Umbilical cord (tissue), 2 donors: ENCODE measurements at places on chromosomes 11 and 22.

GRCh38 chr11:76699451-76700091 is 29.0 kb upstream of the LRRC32 start:
- DNase-seq: peak; percentile 57

GRCh38 chr11:96227244-96227643 is 115.8 kb downstream of the MAML2 start:
- DNase-seq: no peak

DNA sequence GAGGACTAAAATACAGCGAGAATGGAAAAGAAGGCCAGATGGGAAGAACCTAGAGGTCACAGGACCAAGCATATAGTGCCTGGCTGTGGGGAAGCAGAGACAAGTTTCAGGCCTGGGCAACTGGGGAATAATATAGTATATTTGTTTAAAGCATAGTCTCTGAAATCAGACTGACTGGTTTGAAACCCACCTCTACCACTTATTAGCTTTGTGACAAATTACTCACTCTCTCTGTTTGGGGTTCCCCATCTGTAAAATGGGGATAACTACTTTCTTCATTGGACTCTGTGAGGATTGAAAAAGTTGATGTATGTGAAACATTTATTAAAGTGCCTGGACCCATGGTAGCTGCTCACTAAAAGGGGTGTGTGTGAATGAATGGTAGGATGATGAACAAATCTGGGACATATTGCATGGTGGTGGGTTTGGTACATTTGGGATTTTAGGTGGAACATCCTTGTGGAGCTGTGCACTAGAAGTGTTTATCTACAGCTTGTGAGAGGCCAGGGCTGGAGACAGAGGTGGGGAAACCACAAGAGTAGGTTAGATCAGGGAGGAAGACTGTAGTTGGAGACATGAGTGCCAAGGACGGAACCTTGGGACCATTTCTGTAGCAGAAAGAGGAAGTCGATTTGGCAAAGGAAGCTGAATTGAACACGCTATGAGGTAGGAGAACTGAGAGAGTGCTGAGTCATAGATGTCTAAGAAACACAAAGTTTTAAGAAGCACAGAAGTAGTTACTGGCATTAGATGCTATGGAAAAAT is 52.6 kb downstream of the SWAP70 start:
- DNase-seq: peak; percentile 57

DNA sequence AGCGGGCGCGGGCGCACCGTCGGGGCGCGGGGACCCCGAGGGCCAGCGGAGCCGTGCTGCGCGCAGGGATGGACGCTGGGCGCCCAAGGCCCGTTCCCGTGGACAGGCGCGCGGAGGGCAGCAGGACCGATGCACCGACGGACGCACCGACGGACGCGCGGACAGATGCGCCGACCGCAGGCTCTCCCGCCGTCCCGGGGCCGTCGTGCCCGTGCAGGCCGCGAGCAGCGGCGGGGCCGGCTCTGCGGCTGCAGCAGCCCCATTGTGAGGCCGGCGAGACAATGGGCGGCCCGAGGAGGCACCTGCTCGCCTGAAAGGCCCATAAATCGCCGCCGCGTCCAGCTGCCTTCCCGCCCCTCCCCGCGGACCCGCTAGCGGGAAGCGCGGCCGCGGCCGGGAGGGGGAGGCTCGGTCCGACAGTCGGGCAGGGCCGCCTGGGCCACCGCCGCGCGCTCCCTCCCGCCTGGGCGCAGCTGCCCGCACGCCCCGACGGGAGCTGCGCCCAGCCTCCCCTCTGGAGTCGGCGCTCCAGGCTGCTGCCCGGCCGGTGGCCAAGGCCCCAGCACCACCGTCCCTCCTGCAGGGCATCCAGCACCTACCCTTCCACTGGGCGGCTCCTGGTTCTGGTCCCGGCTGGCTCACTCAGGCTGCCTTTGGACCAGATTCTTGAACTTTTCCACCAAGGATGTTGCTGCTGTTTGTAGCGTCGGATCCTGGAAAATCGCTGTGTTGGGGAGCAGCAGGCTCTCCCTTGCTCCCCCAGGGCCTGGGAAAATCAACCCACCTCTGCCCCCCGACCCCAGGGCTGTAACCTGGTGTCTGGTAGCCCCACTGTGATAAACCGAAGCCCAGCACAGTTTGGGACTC is 15.8 kb downstream of the CDKN1C start:
- DNase-seq: no peak

- DNase-seq: no peak
These were observed 13.7 kb downstream of the CEP57 start for GRCh38 chr11:95803973-95804372.

DNA sequence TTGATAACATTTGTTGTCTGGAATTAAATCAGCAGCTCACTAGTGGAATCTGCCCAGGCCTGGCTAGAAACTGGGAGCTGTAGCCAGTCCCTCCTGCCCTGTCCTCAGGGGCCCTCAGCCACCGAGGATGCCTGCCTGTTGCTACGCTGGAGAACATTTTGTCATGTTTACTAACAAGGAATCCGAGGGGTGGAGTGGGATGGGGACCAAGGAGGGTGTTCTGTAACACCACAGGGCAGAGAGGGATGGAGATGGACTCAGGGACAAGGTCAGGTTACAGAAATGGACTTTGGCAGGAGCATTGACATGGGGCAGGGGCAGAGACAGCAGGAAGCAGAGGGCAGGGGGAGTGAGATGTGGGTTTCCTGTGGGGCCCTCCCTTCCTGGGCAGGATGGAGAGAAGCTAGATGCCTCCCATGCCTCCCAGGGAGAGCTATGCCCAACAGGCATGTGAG is 45.8 kb upstream of the AMPD3 start:
- DNase-seq: no peak

GRCh38 chr11:108616549-108616948 is 23.0 kb upstream of the EXPH5 start:
- DNase-seq: no peak

- DNase-seq: no peak
These were observed 80.8 kb upstream of the PITPNB start for GRCh38 chr22:27999876-28000275.

- DNase-seq: no peak
These were observed 114.9 kb upstream of the ASPHD2 start for GRCh38 chr22:26314171-26314570.

- peak; percentile 99 for DNase-seq
These were observed at the start of gene TUG1 for GRCh38 chr22:30968924-30969531. TUG1 (plus strand) TSS chr22:30969265.

DNA sequence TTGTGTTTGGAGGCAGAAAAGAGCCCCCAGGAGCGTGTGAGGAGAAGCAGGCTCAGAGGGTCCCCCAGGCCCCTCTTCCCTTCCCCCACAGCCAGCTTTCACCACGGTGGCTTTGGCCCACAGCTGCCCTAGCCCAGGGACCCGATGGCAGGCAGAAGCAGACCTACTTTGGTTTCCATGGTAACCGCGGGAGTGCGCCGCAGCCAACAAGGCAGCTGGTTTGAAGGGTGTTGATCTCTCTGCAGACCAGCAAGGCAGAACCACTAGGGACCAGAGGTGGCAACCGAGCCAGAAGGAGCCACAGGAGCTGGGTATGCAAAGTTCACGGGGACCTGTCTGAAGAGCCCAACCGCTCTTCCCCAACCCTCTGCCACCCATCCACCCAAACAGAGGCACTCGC is 69.4 kb downstream of the BUD13 start:
- peak; percentile 27 for DNase-seq

DNA sequence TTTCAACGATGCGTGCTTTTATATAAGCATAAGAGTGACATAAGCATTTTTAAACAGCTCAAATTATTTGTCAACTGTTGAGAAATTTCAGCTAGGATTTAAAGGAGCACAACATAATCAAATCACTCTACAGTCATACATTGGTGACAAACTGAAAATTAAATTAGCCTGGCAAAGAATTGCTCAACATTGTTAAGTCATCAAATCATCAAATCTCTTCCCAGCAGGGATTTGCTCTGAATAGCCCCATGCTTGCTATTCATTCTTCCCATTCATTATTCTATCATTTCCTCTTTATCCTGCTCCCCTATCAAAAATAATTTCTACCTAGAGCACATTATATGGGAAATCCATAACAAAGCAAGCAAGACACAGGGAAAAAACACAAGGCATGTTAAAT is 198.7 kb upstream of the LUZP2 start:
- no peak for DNase-seq

DNA sequence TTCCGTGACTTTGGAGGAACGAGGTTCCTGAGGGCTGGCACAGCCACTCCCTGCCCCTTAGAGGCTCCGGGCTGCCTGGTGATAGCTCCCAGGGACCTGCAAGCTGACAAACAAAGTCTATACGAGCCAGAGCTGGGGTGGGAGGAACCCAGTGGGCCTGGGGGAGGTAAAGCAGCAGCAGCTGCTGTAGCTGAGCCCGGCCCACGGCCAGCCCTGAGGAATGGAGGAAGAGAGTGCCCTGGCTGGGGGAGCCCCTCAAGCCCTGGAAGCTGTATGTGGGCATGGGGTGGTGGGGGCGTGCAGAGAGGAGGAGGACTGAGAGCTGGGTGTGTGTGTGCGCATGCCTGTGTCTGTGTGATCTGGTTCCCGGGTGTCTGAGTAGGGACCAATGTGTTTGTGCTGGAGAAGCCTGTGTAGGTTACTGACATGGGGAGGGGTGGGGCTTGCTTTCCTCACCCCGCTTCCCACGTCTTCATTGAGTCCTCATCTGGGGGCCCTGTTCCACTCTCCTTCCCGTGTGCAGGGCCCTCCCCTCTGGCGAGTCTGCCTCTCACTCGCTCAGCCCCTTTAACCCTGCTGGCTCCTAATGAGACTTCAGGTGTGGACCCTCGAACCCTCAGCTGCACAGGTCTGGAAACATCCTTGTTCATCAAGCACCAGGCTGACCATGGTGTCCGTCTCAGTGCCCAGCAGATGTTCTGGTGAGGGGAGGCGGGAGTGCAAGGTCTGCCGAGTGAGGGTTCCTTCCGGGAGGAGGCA is 10.8 kb downstream of the ST3GAL4 start:
- no peak for DNase-seq

DNA sequence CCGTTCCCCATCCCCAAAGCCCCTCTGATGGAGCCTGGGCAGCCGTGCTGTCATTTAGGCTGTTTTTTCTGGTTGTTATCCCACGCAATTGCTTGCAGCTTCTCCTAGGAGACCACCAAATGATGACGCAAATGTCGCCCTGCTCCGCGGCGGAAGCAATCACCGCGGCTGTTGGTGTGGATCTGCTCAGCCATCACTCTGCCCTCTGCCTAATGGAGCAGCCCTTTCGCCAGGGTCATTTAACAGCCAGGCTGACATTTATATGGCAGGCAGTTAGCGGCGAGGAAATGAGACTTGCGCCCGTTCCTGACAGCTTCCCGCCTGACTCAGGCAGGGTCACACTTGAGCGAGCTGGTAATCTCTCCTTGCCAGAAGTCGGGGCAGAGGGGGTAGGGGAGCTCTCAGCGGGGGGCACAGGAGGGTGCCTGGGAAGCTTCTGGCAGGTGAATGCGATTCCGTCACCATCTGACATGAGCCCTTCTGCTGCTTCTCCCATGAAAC is 97.9 kb upstream of the RTL6 start:
- no peak for DNase-seq

GRCh38 chr11:69357458-69358397 is 63.8 kb downstream of the MYEOV start:
- no peak for DNase-seq

- no peak for DNase-seq
These were observed 761.2 kb downstream of the NELL1 start for GRCh38 chr11:21430537-21430936.

DNA sequence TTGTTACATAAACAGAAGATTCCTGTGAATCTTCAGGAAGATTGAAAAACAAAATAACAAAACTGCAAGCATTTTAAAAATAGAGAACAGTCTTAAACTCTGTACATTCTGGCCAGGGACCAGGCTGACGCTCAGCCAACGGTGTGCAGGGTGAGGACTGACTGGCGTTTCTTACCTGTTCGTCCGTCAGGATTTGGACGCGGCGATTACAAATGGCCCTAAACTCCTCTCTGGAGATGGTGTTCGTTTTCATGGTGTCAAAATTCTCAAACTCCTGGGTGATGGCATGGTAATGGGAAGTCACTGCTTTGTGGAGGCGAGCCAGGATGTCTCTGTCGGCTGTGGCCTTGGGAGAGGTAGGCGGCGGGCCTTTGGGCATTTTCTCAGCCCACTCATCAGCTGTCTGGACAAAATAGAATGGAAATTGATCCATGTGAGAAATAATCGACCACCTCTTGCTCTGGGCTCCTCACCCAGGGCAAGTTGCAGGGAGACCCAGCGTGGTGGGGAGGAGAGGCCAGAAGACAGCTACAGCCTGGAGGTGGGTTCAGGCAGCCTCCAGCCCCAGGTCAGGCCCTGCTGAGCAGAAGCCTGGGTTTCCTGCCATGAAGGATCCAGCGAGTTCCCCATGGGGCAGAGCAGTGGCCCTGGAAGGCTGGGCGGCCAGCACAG is 143.0 kb downstream of the MPPED1 start:
- DNase-seq: no peak

GRCh38 chr11:48538991-48539390 is 50.4 kb downstream of the OR4A47 start:
- DNase-seq: no peak

GRCh38 chr11:2664376-2664775 is 35.4 kb downstream of the KCNQ1OT1 start:
- no peak for DNase-seq

GRCh38 chr11:102332611-102332994 is 14.4 kb upstream of the BIRC2 start:
- no peak for DNase-seq

DNA sequence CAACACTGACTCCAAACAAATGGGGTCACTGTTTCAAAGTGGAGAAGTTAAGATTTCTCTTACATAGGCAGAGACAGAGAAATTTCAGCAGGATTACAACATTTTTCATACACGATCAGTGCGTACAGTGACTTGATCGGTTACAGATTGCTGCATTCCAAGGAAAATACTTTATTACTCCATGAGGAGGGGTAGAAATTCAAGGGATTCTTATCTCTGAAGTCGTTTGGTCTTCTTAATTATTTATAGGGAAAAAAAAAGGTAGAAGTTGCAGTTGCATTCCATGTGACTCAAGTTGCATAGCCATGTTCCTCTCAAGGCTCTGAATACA is 10.7 kb upstream of the SMIM38 start:
- no peak for DNase-seq

DNA sequence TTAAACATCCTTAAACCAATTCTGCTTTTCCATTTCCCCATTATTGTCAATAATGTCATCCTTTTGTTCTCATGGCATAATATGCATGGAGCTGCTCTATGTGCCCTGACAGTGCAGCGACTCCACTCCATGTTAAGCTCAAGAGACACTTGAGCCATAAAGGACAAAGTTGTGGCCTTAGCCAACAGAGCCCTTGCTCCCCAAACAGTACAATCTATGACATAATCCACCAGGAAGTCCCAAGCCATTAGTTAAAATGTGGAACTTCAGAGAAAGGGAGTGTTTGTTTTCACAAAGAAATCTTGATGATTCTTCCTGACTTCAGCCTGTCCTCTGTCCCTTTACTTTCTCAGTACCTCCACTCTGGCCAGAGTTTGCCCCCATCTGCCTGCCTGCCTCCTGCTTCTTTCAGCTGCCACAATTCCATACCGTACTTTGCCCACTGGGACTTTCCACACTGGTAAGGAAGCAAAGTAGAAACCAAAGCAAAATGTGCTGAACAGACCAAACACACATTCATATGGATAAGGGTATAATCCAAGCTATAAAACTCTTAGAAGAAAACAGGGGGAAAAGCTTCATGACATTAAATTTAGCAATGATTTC is 46.3 kb upstream of the ZC3H12C start:
- DNase-seq: no peak

GRCh38 chr11:124639186-124639585 is 16.5 kb downstream of the TBRG1 start:
- no peak for DNase-seq
